ENCODE measurements at places on chromosomes 6 and 20.

GRCh38 chr6:129493354-129493902 is 216.5 kb downstream of the ARHGAP18 start:
- DNase-seq = no peak

- DNase-seq = no peak
Measured at GRCh38 chr6:154258064-154258757, 98.4 kb downstream of the IPCEF1 start.

DNA sequence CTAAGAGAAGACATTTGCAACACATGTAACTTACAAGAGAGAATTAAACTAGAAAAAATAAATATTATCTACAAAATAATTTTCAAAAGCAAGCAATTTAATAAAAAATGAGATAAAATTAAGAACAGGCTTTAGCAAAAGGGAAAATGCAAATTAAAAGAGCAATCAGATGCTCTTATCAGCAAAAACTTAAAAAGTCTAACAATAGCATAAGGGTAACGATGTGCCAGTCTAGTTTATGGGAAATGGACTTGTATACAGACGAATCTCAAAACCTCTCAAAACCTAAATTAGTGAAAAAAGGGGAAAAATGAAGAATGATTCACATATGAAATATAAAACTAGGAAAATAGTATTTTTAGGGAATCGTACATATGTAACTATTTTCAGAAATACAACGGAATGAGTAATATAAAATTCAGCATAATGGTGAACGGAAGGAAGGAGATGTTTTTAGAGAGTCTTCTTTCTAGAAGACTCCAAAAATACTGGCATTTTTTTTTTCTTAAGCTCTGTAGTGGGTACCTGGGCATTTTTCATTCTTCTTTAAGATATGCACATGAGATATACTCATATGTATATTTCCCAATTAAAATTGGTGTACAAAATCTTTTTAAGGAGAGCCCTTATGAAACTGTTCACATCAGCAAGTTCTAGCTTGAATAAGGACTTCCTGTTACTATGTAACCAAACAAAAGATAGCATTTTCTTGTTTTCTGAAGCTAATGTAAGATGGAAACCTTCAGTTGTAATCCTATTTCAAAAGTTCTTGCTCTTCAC is 927 bp upstream of the MANEA start:
- no peak for DNase-seq

GRCh38 chr6:56037601-56038000 is 162.2 kb upstream of the BMP5 start:
- no peak for DNase-seq

DNA sequence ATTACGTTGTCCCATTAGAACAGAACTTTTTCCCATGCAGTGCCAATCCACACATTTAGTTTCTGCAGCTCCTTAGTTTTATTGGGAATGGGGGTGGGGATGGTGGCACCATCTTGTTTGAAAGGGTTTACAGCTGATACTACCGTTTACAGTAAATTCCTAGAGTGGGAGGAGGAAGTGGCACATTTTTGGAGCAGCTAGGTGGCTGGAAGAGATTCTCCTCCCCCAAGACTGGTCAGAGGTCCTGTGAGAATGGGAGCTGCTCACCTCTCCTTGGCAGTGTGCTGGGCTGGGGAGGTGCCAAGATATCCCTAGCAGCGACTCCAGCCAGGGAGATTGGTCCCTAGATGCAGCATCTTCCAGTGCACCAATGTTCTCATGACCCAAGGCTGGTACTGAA is 12.4 kb upstream of the CCN6 start:
- DNase-seq = no peak

DNA sequence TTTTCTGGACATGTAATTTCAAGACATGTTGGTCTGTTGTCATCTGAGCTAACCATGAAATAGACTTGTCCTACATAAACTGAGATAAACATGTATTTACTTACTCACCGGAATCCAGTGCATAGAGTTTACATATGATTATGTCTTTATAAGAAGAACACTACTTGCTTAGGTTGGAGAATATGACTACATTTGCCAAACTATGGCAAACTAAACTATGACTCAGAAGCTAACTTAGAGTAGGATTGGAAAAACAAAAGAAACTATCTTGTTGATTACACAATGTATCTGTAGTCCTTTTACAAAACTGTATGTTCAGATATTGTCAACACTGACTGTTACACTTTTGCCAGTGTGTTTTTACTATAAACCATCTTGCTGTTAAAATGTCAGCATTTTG is 113.3 kb downstream of the CRYBG1 start:
- DNase-seq = no peak

All from activated T-cell treated with anti-CD3 and anti-CD28 coated beads for 24 hours (primary cell).